ENCODE measurements at places on chromosomes 4 and X.

- DNase-seq: no peak
These were observed 208.9 kb downstream of the NWD2 start for GRCh38 chr4:37453281-37453998.

GRCh38 chr4:138488533-138488932 is 246.4 kb upstream of the SLC7A11 start:
- no peak for DNase-seq

DNA sequence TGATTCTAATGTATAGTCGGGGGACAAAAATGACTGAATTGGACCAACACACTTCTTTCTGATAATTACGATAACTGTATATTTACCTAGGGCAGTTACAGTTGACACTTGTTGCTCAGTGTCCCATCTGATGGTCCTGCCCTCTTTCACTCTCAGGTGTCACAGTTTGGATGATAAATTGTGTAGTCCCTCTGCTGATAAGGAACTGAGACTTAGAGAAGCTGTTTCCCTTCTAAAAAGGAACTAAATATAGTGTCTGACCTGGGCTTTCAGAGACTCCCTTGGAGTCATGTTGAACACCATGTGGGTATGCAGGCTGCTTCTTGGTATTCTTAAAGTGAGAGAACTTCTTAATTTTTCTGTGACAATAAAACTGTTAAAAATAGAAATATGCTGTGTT is 23.7 kb upstream of the PNPLA4 start:
- no peak for DNase-seq

- no peak for DNase-seq
These were observed 129.3 kb upstream of the FAT1 start for GRCh38 chr4:186852964-186853391.

DNA sequence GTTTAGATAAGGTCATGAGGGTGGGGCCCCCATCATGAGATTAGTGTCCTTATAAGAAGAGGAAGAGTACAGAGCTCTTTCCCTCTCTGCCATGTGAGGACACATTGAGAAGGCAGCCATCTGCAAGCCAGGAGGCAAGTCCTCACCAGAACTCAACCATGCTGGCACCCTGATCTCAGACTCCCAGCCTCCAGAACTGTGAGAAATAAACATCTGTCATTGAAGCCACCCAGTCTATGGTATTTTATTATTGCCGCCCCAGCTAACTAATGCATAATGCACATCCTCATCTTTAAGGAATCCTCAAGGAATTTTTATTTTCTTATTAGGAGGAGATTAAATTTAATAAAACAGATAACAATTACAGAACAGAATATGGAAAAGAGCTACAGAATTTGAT is 16.7 kb upstream of the EXOSC9 start:
- DNase-seq: no peak

Measured in NCI-H1092 treated with DMSO at 0.1 percent for 48 hours (cell line).